ENCODE measurements at places on chromosomes 5 and 9.

DNA sequence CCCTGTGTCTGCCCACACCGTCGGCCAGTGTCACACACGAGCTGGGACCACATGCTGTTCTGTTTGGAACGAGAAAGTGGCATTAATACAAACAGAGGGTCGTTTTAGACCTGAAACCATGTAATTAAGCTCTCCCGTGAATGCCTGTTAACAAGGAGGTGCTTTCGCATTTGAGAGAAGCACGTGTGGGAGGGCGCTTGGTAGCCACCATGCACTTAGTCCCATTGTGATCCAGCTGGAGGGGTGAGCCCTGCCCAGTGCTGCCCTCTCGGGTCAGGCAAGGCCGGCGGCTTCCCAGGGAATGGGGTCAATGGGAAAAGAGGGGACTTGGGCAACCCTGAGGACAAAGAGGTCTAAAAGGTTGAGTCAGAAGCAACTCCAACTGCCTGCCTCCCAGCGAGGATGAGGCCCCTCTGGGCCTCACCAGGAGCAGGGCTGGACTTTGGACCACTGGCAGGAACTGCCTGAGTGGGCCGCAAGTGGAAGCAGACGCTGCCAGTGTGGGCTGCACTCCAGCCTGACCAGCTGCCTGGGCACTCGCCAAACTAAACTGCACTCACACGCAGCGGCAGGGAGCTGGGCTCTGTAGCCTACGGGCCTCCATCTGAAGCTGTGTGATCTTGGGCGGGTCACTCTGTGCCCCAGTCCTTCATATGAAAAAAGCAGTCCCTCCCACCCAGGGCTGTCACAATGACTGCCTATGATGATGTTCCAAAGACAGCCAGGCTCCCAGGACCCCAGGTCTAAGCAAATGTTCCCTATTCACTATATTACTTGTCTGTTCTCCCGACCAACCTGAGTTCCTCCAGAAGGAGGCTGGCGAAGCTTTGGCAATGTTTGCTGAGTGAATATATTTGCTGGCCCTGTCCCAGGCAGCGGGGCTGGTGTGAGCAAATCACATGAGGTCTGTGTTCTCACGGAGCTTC, 195.7 kb downstream of the CDK5RAP2 start:
- DNase-seq, result no peak

- no peak for DNase-seq
Measured at GRCh38 chr9:138115506-138115905, 237.9 kb downstream of the CACNA1B start.

DNA sequence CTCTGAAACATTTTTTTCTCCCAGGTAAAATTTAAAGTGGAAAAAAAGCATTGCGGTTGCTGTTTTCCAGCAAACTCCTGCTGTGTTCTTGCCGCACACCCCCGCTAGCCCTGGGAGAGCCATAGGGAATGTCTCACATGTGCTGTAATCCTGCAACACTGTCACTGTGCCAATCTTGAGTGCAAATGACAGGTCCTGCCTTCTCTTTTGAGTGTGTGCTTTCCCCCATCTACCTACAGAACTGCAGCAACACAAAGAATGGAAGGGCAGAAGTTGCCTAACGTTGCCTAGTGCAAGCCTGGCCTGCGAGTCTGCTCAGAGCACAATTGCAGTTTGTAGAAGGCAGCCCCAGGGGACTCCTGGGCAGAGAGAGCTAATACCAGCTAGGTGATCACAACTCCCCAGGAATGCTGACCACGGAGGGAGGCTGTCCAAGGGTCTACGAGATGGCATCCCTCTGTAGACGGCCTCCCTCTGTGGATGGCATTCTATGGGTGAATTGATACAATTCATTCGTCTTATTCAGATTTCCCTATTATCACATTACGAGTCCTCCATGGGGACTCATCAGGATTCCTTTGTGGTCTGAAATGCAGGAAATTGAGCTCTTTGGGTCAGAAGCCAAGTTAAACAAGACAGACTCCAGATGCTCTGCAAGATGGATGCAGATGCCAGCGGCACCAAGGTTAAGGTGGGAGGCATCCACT, 172.6 kb upstream of the S1PR3 start:
- DNase-seq, result peak; percentile 55

DNA sequence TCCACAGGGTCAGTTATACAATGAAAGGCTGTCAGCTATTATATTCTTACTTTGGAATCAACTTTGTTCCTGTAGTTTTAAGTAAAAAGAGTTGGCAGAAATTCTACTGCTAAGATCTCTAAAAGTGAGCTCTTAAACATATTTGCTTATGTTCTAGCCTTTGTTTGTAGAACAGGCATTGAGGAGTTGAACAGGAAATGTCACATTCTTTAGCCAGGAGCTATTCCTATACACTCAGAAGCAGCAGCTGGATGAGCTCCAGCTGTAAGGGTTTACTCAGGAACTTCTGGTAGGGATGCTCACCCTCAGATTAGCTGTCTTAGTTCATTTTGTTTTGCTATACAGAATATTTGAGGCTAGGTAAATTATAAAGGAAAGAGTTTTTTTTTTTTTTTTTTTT, 22.4 kb upstream of the SPINK14 start:
- DNase-seq, result peak; percentile 35

- DNase-seq, result peak; percentile 92
Measured at GRCh38 chr9:124660341-124660801, 110.7 kb downstream of the NR6A1 start.

DNA sequence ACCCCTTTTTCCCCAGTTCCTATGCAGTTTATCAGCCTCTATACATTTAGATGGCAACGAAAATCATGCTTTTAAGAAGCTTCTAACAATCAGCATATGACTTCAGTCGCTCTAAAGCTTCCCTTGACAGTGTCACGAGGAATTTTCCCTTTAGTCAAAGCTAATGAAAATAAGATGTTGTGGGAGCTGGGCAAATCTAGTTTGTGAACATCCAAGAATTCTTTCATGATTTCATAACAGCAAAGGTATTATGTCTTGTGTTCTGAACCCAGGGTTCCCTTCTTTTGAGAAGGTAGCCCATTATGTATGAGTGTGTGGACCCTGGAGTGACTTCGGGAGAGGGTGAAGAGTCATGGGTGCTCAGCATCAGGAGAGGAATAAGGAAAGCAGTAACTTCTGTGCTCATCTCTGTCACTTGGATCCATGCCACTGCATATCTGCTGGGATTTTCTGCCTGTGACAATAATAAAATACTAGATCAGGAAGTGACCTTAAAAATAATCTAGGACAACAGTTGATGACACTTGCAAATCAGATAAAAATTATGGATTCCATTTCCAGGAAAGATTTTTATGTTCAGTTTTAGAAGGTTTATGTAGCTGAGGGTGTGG, 102.4 kb downstream of the PCSK1 start:
- DNase-seq, result no peak

DNA sequence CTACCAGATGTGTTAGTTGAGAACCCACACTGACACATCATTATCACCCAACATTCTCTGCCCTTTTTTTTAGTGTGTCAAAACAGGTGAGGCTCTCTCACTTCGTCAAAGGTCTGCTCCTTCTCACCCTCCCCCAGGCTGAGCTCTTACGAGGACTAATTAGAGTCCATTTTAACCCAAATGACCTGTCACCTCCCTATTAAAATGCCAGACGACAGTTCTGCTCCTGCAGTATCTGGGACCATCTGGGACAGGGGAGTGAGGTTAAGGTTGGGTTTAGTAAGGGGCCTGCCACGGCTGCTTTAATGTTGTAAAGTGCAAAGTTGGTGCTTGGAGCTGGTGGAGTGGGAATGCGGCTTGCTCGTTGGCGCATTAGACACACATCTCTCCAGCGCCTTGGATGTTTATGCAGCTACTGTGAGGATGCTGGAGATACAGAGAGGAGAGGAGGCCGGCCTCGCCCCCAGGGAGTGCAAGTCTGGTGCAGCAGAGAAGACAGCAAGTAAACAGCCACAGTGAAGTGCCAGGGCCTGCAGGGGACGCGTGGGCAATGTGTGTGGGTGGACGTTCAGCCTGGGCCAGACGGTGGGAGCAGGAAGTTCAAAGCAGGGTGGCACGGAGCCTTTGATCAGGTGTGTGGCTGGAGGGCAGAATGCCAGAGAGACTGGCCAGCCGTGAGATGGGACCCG, 96.2 kb downstream of the C9orf50 start:
- DNase-seq, result peak; percentile 50

DNA sequence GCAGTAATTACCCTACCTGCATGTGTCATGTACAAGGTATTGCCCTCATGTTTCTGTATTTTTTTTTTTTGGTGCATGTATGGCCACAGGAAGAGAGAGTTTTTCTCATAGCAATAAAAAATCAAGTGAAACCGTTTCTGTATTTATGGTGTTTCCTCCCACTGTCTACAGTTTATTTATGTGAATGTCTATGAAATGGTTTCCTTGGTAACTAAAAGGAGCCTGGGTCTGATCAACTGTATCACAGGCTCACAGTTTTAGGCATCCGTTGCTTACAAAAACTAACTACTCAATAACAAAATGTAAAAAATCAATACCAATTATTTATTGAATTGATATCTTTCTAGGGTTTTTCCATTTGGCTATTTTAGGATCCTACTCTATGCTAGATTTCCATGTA, 464.4 kb downstream of the TAF11L14 start:
- DNase-seq, result no peak

GRCh38 chr9:89071591-89071990, 80.3 kb downstream of the S1PR3 start:
- no peak for DNase-seq

GRCh38 chr5:16549491-16550206, 67.1 kb downstream of the RETREG1 start:
- no peak for DNase-seq

- peak; percentile 69 for DNase-seq
Measured at GRCh38 chr5:123089914-123090660, 1.0 kb downstream of the PRDM6 start.

DNA sequence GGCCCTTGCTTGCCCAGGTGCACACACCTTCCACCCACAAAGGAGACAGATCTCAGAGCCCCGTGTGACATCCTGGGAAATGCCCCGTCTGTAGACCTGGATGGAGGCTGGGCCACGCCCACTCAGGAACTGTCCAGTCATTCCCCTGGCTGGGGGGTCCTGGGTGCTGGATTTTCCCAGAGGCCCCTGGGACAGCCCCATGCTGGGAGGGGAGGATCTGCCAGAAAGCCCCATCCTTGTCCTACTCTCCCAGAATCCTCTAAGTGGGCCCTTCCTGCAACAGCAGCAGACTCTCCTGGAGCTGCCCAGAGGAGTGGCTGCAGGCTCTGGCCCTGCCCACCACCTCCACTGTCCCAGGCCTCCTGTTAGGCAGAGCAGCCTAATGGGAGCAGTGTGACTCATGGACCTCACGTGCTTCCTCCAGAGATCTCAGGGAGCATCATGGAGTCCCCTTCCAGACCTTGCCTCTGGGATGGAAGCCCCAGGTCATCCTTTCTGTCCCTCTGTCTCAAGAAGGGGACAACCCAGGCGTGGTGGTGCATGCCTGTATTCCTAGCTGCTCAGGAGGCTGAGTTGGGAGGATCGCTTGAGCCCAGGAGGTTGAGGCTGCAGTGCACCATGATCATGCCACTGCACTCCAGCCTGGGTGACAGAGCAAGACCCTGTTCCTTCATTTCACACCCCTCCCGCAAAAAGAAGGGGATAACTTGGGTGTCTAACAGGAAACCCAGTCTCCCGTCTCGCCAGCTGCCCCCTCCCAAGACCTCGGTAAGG, 51.7 kb downstream of the JADE2 start:
- peak; percentile 11 for DNase-seq

- DNase-seq, result no peak
Measured at GRCh38 chr9:99419070-99419469, 197.0 kb downstream of the SEC61B start.

GRCh38 chr5:133921979-133922378, 46.4 kb downstream of the C5orf15 start:
- peak; percentile 47 for DNase-seq

GRCh38 chr5:39376293-39376714, 12.0 kb upstream of the C9 start:
- peak; percentile 77 for DNase-seq

GRCh38 chr9:119224431-119224830, 144.8 kb downstream of the BRINP1 start:
- no peak for DNase-seq

GRCh38 chr5:66813306-66813705, 217.1 kb downstream of the MAST4 start:
- no peak for DNase-seq

- DNase-seq, result no peak
Measured at GRCh38 chr9:101453776-101454570, 18.4 kb upstream of the ALDOB start.

- DNase-seq, result peak; percentile 28
Measured at GRCh38 chr5:88452820-88453219, 184.2 kb upstream of the TMEM161B start.

GRCh38 chr5:31889001-31889561, 250.2 kb downstream of the PDZD2 start:
- DNase-seq, result peak; percentile 44

DNA sequence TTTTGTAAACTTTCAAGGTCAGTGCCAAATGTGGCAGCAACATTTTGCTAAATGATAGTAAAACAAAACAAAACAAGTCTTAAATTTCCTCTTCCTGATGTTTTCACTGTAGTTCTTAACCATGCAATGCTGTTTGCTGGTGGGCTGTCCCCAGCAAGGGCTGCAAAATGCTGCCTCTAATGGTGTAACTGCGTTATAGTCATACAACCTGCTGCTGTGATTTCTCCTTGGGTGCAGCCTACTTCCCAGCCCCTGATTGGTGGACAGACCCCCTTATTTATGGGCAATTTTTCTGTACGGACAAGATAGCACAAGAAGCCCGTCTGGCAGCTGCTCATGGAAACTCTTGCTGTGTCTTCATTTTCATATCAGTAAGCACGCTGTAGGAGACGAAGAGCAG, 26.6 kb upstream of the PIP5K1B start:
- peak; percentile 49 for DNase-seq

Data from eye (tissue), 1 donor.